Omental fat pad (tissue), 4 donors: ENCODE measurements at places on chromosomes 11 and 22.

GRCh38 chr22:30460147-30460546 lies 11.7 kb downstream of the SEC14L3 start:
- no peak for DNase-seq

DNA sequence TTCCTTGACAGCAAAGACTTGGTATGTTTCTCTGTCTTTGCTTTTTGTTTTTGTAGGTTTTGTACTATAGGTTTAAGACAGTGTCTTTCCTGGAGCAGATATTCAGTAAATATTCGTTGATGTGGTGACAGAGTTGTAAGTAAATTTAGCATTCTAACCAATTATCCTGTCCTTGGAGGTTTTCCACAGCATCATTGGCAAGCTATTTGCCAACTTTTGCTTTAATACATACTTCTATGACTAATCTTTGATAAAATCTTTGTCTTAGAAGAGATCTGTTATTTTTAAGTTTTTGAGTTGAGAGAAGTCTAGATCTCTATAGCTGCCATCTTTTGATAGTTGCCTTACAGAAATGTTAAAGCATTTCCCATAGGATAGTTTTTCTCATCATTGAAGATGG lies 3.8 kb downstream of the USP47 start:
- no peak for DNase-seq

DNA sequence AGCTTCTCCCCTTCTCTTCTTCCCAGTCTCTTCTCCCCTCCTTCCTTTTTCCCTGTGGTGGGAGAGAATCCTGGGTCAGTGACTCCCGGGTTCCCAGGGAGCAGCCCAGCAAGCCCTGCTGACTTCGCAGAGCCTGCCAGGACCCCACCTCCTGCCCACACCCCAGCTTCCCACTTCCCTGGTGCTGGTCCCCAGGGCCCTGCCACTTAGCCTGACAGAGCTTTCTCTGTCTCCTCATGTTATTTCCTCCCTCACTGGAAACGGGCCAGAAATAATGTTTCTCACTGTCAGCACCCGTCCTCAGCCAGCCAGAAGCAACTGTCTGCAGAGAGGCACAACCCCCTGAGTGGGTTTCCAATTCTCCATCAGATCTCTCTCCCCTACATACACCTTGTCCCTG lies 27.1 kb downstream of the C11orf96 start:
- no peak for DNase-seq

DNA sequence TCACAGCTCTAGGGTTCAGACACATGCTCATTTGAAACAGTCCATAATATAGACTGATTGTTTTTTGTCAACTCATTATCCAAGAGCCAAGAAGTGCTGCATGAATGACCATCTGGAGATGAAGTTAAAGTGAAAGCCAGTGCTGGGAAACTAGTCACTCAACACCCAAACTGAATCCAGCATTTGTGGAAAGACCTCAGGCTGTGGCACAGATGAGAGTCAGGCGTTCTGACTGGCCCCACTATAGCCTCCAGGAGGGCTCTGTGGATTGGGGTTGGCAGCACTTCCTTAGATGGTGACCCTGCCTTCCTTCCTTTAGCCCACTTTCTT lies 2.1 kb downstream of the FEZ1 start:
- no peak for DNase-seq

- no peak for DNase-seq
Observed at GRCh38 chr22:32864041-32864440, 62.5 kb downstream of the TIMP3 start.

DNA sequence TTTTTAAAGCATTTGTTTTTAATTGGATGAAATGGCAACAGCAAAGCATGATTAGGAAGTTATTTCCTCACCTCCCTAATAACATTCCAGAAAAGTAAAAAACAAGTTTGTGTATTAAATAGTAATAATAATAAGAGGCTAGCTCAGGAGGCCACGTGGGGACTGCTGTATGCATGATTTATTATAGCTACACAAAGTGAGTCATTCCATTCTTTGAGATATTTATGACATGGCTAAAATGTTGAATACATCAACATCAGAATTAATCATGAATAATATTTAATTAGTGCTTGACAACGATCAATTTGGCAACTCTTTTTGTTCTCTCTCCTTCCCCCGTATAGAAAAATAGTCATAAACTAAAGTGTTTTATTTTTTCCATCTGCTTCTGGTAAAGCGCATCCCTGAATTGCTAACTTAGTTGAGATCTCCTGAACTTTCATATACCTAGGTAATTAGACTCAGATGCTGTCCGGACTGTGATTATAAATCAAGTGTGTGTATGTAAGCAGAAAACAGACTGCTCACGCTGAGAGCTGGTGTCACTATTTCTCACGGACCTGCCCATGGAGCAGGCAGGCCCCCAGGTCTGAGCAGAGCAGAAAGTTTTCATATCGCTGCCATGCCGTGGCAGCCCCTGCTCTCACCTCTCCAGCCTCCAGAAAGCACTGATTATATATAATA lies 125.7 kb downstream of the WT1 start:
- no peak for DNase-seq

DNA sequence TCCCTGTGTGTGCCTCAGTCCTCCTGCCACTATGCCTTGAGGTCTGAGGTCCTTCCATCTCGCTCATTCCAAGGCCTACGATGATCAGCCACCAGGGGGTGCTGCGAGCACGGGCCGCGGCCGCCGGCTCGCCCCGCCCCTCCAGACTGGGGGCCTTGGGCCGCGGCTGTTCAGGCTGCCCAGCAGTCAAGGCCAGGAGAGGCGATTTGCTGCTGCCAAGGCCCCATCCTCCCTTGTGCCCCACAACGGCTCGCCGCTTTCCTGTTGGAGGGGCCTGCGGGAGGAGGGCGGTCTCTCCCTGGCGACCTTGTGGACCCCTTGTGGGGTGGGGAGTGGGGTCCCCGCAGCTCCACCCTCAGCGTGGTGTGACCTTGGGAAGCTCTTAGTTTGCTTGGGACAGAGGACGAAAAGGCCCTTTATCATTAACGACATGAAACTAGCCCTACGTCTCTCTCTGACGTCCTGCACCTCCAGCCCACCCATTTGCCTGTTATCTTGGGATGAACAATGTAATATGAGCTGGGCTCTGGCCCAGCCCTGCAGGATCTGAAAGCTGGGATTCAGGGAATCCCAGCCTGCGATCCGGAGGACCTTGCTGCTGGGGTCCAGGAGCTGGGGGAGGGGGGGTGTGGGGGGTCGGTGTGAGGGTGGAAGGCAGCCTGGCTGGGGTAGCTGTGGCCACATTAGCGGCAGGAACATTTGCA lies 5.3 kb upstream of the GALR3 start:
- peak; percentile 85 for DNase-seq

DNA sequence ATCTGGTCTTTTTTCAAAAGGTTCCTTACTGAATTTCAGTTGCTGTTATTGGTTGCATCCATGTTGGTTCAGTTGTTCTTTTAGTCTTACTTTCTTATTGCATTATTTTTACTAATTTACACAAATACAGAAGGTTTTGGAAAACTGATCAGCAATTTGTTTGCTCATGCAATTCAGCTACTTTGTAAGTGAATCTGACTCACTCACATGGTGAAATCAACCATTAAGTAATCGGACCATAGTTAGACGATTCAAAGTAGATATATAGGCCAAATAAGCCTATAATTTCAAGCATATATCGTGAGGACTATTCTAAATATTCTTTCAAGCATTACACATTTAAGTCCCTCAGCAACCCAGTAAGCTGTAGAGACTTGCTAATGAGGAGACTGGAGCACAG lies 41.7 kb downstream of the CCDC83 start:
- no peak for DNase-seq

GRCh38 chr22:41833369-41834004 lies 582 bp downstream of the SREBF2 start:
- DNase-seq = no peak

DNA sequence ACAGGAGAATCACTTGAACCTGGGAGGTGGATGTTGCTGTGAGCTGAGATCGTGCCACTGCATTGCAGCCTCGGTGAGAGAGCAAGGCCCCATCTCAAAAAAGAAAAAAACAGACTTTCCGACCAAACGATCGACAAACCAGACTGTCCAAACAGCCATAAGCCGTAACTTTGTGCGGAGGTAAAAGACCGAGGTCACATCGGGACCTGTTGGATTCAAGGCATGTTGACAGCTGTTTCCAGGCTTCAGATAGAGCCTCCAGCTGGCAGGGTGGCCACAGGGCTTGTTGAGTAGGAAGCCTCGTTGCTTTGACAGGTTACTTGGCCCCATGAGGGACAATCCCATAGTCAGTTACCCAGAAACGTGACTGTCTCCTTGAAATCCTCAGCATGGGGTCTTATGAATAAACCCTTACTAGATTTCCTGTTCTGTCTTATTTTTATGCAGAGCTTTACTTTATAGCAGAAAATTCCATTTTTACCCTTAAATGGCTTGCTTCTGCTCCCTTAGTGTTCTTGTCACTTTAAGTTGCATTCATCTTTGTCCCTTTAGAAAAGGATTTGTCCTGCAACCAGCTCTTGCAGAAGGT lies 22.3 kb downstream of the PPARA start:
- no peak for DNase-seq

DNA sequence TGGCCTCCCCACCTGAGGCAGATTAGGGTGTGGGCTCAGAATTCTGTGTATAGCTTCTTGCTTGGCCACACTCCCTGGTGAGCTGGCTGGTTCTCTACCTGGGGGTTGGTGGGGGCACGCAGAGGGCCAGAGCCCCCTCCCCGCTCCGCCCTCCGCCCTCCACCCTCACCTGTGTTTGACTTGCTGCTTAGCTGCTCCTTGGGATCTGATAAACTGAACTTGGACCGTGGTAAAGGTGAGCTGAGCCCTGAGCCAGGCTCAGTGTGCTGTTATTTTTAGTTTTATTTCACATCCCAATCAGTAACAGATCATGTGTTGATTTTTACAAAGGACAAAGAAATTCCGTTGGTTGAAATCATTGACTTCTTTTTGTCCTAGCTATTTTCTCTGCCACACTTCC lies 2.0 kb downstream of the OVOL1 start:
- DNase-seq = no peak

DNA sequence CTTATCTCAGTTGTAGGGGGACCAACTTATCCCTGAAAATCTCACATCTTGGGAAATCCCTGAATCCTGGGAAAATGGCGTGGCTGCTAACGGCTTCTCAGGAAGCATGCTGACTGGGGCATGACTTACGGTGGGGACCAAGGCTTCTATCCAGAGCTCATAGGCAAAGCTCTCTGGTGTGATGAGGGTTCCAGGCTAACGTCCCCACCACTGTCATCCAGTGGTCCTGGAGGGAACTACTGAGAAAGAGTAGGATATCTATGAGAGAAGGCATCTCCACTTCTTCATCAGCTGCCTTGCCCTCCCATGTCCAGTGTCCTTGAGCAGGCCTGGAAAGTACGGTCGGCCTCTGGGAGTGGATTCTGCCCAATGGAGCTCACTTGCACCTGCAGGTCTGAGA lies 210.4 kb upstream of the B3GAT1 start:
- no peak for DNase-seq

DNA sequence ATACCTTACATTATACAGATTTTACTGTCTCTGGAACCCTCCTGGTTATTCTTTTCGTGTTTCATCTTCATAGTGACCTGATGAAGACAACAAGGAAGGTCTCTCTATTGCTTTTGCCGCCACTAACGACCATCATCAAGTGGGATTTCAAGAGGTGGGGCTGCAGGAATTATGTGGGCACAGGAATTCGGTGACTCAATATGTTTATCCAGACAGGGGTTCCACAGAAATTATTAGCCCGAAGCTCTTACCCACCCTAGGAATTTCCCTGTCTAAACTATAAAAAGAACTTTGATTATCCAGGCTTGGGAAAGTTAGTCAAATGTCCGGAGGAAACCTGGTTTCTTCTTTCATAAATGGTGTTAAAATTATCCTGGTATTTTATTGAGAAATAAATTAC lies 566.8 kb upstream of the TENM4 start:
- DNase-seq = no peak

DNA sequence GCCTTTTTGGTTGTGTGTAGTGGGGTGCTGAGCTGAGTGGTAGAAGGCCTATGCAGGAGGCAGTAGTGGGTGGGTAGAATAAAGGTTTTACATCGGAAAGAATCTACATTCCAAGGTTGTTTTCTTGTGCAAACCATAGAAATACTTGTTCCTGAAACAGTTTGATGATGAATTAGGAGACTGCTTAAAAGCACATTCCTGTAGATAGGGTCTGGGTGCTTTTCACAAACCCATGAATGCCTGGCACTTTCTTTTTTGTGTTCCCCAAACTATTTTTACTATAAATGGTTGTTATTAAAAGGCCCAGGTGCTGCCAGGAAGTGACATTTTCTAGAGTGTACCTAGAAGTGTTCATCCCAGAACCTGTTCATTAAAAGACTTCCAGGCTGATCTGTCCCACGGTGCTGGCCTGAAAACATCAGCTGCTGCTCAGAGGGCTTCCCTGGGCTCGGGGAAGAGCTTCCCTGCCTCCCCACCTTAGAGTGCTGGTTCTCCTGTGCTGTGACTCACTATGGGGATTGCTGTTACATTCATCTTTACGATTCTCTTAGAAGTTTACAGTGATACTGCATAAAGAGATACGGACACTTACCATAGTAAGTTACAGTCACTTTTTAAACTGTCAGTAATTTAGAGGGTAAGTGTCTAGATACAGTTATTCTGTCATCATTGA lies 27.9 kb downstream of the PPFIA1 start:
- no peak for DNase-seq

DNA sequence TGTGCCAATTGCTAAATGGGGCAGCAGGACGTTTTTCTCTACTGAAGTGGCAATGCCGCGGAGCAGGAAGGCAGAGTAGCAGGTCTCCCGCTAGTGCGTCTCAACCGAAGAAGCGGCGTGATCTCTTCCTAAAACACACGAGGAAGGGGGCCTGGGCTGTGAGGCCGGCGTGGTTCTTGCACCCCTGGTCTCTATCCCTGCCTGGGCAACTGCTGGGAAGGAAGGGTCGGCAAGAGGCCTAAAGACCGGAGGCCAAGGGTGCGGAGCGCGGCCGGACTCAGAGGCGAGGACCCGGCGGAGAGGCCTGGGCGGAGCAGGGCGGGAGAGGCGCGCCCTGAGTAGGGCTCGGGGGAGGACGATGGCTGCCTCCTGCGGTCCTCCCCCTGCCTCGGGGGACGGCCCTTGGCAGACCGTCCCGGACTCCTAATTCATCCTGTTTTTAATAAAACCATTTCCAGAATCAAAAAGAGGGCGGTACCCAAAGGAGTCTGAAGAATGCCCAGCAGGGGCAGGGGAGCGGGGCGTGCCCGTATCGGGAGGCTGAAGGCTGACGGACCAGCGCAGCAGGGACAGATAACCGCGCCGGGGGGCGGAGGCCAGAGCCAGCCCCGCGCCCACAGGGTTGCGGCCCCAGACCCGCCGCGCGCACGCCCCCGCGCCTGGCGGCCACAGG lies 572 bp upstream of the APLP2 start:
- no peak for DNase-seq
